Suppressor macrophage treated with lipopolysaccharide for 4 hours (primary cell): ENCODE measurements at places on chromosomes 4 and X.

DNA sequence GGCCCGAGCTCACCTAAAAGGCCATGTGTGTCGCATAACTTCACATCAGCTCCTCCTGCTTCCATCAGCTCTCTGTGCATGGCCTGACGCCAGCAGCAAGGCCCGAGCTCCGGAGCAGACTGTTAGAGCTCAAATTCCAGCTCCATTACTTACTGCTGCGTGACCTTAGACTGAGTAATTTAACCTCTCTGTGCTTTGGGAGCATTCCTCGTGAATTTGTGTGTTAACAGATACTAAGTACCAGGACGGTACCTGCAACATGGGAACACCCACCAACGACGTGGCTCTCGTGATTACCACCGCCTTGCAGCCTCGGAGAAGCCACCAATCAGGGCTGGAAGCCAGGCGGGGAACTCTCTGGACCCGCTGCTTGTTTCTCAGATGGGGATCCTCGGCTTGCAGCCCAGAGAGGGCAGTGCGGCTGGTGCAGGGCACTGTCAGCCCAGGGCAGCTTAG is 12.9 kb downstream of the LETM1 start:
- DNase-seq: no peak

DNA sequence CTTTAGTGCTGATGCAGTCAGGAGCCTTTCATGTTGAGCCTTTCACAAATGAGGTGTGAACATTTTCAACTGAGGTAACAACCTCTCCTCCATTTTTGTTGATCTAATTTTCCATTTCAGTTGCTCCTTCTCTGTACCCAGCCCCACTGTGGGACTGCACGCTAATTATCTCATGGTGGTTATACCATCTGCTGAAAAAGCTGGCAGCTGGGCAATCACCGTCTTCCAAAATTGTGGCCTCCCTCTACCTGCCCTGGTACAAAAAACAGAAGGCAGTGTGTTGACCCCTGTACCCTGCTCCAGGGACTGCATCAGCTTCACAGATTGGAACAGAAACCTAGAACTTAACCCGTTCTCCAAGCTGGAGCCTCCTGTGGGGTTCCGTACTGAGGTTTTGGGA is 72.4 kb upstream of the LONRF3 start:
- DNase-seq: no peak

DNA sequence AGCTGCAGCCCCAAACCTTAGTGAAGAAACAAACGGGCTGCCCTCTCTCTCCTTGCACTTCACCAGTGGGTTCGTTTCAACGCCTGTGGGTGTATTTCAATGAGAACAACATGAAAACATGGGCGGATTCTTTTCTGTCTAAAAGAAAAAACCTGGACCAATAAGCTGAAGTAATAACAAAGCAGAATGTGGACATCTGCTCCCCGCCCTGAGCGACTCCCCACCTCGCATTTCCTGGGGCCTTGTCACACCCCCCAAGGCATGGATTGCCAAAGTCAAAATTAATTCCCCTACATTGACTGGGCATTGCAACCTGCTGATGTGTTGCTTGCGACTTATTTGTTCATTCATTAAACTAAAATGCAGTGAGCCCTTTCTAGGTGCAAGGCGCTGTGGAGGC is 142.9 kb downstream of the BCOR start:
- no peak for DNase-seq

DNA sequence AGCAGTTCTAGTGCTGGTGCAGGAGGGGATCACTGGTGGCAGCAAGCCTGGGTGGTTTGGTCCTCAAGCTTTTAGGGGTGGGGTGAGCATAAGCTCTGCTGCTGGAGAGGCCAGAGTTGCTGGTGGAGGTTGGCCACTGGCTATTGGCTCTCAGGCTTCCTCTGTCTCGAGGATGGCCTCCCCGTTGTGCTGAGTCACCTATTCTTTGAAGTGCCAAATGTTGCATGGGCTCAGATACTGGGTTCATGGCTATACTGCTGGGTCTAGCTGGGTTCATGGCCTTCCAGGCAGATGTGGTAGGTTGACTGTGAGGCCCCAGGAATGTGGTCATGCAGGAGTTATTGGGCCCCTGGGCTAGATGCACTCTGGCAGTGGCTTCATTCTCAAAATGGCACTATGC is 466.3 kb downstream of the NAF1 start:
- DNase-seq: no peak

DNA sequence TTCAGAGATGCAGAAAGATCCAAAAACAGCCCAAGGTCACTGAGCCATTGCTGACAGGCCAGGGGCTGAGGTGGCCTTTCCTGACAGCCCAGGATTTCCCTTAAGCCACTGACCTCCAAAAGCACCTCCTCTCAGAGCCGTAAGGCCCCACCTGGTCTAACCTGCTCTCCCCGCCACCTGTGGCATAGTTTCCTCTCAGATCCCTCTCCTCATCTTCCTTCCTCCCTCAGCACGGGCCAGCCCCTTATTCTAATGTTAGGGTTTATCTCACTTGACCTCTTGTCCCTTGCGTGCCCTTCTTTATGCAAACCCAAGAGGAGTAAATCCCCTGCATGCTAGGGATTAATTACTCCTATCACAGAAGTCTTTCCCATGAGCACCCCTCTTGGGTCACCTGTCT is 113.0 kb downstream of the RBM47 start:
- DNase-seq: no peak

- DNase-seq: no peak
Observed at GRCh38 chrX:21166272-21166982, 207.8 kb upstream of the CNKSR2 start.

DNA sequence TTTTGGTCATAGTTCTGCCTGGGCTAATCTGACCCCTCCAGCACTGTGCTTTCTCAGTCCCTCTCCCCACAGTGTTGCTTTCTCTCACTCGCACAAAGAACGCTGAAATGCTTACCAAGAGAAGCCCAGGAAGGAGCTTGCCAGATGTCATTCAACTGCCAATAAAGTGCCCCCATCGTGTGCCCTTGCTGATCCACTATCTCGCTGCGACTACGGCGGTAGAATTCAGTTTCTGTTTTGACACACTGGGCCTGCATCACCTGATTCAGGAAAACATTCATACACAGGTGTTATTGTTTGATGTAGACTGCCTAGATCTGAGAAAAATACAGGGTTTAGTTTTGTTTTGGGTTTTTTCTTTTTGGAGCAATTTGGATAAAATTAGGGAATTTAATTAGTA is 121.2 kb downstream of the MANBA start:
- DNase-seq: no peak

DNA sequence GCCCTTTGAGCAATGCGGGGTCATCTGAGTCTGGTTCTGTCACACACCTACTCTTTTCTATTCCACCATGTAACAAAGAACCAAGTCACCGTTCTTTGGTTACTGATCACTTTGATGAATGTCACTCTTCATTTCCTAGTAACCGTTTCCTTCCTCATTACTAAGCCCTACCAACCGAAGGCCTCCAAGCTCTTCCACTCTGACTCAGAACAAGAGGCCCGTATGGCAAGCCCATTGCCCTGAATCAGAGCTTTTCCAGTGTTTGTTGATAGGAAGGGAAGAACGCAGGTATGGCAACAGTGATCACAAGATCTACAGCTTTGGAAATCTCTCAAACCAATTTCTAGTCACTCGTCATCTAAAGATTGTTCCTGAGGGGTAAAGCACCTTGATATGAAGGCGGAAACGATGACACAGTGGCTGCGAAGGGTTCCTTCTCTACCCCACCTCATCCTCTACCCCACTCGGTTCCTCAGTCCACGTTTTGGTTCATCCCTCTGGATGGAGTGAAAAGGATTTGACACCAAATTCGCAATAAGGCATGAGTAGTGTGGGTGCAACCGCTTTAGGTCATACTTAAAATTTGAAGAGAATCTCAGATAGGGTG is 28.0 kb upstream of the CD40LG start:
- no peak for DNase-seq

- no peak for DNase-seq
Observed at GRCh38 chrX:150688911-150689451, 4.2 kb upstream of the MTMR1 start.

DNA sequence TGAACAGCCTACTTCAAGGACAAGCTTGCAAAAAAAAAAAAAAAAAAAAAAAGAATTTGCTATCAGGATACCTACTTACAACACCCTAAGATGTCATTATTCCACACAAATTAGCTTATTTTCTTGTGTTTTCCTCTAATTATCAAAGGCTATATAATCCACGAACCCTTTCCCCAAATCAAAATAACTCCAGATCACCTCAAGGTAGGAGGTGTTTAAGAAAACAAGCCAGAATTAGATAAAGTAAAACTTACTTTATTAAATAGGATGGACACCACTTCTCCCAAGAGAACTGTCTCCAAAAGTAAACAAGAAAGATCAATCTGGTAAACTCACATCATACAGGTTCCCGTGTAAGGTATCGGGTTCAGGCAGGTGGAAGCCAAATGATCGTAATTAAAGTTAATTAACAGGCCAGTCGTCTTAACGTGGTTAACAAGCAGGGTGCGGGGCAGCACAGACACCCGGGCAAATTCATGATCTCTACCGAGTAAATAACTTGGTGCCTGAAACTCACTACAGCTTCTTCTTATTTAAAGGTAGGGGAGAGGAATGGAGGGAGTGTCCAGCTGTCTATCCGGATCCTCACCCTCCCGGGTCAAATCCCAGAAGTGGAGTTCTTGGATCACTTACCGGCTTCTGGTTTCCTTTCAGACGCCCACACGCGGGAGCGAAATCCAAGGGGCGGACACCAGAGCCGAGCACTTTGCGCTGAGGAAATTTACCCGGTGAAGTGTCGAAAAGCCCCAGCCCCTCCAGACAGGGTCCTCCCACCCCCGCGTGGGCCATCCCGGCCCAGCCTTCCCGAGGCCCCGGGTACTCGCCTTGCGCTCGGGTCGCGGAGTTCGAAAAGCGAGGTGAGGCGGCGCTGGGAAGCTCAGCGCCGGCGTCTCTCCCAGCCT is 708 bp downstream of the ARAP2 start:
- peak; percentile 95 for DNase-seq

DNA sequence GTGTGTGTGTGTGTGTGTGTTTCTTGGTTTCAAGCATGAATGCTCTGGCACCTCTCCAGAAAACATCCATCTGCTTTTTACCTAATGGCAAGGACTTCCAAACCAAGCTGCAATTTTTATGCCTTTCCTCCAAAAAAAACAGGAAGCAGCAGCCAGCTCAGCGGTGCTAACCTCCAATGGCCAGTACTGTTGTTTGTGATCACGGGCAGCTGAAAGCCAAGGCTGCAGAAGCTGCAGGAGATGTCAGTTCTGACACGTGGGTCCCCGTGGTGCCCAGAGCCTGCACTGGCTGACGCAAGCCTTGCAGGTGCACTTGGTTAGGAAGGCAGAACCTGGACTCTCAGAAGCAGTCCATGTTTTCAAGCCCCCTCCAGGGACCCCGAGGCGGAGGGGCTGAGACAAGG is 313.6 kb upstream of the DDX53 start:
- no peak for DNase-seq

- no peak for DNase-seq
Observed at GRCh38 chrX:1384658-1385252, 7.2 kb downstream of the SLC25A6 start.
